ENCODE measurements at places on chromosomes 3 and 15.

DNA sequence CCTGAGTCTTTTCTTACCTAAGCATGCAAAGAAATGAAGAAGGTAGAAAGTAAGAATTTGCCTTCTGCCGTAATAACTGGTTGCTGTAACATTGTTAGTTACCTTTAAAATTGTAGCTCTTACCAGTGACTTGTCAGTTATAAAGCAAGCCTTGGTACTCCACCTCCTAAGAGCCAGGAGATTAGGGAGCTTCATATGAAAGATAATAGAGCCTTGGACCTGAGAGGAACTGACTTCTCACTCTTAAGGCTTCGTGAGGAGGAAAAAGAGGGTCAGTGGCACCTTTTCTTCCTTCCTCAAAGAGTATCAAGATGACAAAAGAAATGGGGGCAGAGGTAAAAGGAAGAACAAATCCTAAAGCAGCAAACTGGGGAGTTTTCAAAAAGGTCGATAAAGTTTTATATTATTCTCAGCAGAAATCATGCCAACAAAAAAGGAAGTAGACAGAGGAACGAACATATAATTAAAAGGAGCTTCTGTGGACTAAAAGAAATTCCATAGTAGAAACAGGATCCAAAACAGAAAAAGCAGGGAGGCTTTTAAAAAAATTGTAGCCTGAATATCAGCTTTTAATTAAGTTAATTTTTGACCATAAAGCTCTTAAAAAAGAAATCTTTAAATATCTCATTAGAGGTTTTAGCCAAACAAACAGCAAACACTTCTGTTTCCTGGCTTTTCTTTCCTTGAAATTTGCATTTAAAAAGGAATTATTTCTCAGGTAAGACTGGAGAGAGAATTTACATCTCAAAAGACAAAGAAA lies 847.1 kb upstream of the ALCAM start:
- no peak for DNase-seq

GRCh38 chr15:74347757-74348250 lies 19.6 kb downstream of the CYP11A1 start:
- DNase-seq = no peak

GRCh38 chr3:111051354-111051753 lies 20.3 kb upstream of the NECTIN3 start:
- DNase-seq = no peak

- no peak for DNase-seq
Measured at GRCh38 chr3:79255702-79256101, 512.1 kb downstream of the ROBO1 start.

- no peak for DNase-seq
Measured at GRCh38 chr3:28150465-28151206, 90.8 kb upstream of the CMC1 start.

GRCh38 chr15:33278816-33279612 lies 31.8 kb upstream of the RYR3 start:
- no peak for DNase-seq

- no peak for DNase-seq
Measured at GRCh38 chr15:51060030-51060673, 34.6 kb downstream of the TNFAIP8L3 start.

- no peak for DNase-seq
Measured at GRCh38 chr15:100337096-100338044, 4.4 kb downstream of the ADAMTS17 start.

DNA sequence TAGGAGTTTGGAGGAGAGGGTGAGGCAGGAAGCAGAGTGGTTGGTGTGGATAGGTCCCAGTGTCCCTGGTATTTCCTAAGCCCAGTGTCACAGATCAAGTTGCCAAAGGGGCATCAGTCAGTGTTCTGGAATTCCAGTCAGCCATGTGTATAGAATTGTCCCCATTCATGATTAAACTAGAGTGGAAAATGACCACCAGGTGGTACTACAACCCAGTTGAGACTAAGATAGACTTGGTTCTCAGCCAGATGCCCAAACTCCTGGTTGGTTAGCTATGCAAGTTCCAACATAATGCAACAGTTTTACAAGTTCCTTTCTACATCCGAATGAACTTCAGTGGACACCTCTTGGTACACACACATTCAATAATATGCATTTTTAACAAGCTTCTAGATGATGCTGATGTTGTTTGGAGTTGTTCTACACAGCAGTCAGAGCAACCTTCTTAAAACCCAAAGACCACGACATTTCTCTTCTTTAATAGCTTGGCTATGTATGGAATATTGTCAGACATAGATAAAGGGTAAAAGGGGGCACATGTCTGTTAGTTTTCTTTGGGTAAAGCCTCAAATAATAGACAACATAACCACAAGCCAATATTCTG lies 8.4 kb upstream of the ATR start:
- no peak for DNase-seq

DNA sequence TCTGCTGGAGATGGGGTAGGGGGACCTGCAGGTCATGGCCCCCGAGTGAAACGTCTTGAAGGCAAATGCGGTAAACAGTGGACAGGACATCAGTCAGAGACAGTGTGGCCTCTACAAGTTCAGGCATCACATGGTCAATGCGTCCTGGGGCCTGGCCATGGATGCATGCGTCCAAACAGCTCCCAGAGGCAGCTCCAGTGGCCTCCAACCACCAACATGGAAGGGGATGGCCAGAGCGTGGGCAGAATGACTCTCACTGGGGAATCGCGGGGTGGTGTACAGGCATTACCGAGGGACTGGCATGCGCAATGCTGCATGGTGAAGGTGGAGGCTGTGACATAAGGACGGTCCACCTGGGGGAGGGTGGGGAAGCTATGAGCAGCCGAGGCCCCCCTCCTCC lies 35.6 kb upstream of the IQSEC1 start:
- DNase-seq = no peak

DNA sequence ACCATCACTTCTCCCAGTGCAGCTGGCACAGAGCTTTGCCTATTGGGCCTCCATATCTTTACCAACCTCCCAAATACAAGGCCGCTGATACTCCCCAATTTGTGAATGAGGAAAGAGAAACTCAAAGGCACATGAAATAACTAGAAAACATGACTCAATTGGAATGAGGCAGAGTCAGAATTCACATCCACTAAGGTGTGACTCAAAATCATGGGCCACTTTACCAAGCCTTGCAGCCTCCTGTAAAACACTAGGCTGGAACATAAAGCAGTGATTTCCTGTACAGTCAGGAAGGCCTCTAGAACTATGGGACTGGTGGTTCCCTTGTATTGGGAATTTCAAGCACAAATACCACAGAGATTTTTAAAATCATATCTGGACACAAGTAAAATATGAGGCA lies 128.6 kb downstream of the DCLK3 start:
- no peak for DNase-seq

DNA sequence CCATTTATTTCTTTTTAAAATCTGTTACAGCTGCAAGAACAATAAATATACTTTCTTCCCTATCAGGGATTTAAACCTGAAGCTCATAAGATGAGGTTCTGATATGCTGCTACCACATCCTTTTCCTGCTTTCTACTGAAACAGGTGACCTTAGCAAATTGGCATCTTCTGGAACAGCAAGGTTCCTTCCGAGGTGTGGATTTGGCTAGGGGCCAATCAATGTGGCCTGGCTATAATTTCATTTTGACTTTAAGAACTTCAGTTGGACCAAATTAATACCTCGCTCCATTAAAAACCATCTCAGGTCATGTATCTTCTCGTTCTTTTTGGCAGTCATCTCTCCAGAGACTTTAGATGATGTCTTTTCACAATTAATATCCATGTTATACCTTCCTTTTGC lies 53.4 kb upstream of the C3orf80 start:
- DNase-seq = no peak

GRCh38 chr15:92132982-92133755 lies 260.5 kb upstream of the ST8SIA2 start:
- no peak for DNase-seq

DNA sequence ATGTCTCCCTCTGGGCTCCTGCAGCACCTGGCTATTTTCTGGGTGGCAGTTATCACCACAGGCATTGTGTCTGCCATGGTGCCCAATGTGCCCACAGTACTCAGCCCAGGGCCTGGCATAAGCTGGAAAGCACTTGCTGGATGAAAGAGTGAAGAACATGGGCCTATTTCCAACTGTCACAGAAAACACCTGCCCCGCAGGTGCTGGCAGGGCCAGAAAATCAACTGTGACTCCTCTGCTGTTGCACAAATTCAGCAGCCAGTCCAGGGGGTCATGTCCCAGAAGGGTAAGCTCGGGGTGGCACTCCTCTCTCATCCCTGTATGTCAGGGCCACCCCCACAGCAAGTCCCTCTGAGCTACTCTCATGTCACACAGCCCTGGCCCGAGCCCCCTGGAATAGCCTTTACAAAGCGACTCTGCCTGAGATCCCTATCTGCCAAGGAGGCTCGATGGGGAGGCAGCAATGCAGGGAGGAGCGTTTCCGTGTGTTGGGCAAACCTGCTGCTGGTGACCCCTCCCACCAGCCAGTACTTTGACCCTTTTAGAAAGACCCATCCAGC lies 16.9 kb downstream of the ITIH3 start:
- no peak for DNase-seq

GRCh38 chr15:38518084-38518483 lies 46.5 kb downstream of the RASGRP1 start:
- no peak for DNase-seq

DNA sequence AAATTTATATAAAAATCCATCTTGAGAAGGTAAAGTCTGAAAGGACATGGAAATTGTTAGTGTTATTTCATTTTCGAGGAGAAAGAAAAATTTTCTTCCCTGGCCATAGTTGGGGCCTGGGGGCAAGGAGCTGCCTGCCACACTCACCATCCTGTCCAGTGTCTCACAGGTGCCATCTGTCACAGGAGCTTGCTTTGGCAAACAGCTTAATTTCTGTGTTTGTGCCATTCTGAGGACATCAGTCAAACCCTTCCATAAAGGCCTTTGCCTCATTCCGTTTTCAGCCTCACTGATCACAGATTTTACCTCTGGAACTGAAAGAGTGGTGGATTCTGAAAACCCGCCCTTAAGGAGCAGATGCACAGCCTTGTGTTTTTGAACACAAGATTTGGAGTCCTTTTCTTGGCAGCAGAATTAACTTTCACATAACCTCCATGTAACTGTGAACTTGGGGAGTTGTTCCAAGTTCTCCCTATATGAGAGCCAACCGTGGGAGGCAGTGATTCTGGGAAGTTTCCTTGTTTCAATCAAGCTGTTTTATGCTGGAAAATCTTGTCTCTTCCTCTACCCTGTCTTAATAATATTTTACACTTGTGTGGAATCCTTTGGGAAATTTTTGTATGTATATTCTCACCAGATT lies 254.7 kb downstream of the CACNA2D3 start:
- DNase-seq = no peak

- no peak for DNase-seq
Measured at GRCh38 chr3:99505646-99506269, 132.6 kb upstream of the COL8A1 start.

DNA sequence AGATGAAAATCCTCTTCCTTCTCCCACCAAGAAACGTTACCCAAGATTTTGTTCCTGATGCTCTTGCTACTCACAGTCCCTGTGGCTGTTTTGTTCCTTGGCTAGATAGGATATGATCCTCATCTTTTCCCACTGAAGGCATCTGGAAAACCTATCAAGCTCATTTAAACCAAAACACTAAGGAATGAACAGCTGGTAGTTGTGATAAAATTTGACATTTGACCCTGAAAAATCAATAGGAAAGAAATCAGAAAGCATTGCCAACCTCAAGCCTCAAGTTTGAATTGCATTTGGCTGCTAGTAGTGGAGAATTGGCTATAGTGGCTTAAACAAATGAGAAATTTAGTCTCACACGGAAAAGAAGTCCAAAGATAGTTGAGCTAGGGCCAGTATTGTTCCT lies 170.6 kb upstream of the CHRM5 start:
- no peak for DNase-seq

DNA sequence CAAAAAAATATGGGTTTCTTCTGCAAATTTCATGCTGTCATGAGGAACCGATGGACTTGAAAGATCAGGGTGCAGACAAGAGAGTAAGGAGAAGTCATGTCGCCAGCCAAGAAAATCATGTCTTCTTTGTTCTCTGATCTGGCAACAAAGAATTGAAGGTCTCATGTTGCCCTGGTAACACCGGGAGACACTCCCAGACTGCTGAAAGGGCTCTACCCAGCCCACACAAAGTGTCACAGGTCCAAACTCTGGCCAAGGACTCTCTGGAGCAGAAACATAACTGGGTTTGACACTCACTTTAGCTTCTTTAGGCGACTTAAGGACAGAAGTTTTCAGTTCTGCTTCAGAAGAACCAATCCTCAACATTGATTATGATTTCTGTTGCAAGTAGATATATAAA lies 42.9 kb downstream of the SIDT1 start:
- no peak for DNase-seq

GRCh38 chr3:53936347-53936746 lies 44.7 kb upstream of the SELENOK start:
- no peak for DNase-seq

DNA sequence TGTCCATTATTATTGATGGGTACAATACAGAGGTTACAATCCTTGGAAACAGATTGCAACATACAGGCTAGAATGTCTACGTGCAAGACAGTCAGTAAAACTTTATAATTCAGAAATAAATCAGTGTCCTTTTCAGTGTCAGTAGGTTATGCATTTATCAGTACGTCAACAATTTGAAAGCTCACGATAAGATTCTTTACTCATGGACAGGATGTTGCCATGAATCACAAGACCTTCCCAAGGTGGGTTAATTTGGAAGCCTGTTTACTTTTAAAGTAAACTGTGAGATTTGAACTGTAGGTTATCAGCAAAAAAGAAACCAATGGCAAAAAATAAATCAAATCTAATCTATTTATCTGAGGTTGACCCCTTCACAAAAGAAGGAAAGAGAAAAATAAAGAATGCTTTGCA lies 243.9 kb upstream of the AGTR1 start:
- no peak for DNase-seq

DNA sequence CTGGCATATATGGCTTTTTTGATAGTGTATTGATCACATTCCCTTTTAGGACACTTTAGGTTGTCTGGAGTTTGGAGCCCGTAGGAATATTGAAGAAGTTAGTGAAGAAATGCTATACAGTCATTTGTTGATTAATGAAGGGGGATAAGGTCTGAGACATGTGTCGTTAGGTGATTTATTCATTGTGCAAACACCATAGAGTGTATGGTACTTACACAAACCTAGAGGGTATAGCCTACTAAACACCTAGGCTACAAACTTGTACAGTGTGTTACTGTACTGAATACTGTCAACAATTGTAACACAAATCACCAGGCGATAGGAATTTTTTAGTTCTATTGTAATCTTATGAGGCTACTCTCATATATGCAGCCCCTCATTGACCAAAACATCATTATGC lies 3.3 kb downstream of the TPM1 start:
- no peak for DNase-seq

- no peak for DNase-seq
Measured at GRCh38 chr3:27044931-27045481, 324.2 kb downstream of the NEK10 start.

DNA sequence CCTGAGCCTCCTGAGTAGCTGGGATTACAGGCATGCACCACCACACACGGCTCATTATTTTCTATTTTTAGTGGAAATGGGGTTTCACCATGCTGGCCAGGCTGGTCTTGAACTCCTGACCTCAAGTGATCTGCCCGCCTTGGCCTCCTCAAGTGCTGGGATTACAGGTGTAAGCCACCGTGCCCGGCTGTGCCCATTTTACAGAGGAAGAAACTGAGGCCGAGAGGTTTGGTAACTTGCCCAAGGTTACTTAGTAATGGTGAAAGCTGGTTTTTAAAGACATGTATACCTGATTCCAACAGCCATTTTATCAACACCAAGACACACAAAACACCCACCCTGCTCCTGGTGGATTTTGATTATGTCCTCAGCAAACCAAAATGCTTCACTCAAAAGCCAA lies 128.7 kb downstream of the SNRK start:
- DNase-seq = no peak

GRCh38 chr3:72328755-72329277 lies 519.4 kb downstream of the SHQ1 start:
- DNase-seq = no peak

GRCh38 chr3:134197681-134198261 lies 52.9 kb downstream of the RYK start:
- DNase-seq = no peak
